Daoy (cell line): ENCODE measurements at places on chromosomes 2 and 18. TPM values are rescaled to one million over a fixed set of nuclear protein-coding genes. Genes with fewer than 3 reads are reported as not detected.

The SPP2 gene
- not detected in 2 replicates for total RNA-seq

- no peak for DNase-seq
Observed at GRCh38 chr18:24913507-24914170, 438.3 kb downstream of the ZNF521 start.

- no peak for DNase-seq
Observed at GRCh38 chr18:40864846-40865245, 1090.2 kb upstream of the PIK3C3 start.

The PROM2 gene
- total RNA-seq, result 0.17 TPM in 1 of 2 replicates, not detected in the other

GRCh38 chr2:31066551-31066950, 71.7 kb downstream of the GALNT14 start:
- DNase-seq, result no peak

DNA sequence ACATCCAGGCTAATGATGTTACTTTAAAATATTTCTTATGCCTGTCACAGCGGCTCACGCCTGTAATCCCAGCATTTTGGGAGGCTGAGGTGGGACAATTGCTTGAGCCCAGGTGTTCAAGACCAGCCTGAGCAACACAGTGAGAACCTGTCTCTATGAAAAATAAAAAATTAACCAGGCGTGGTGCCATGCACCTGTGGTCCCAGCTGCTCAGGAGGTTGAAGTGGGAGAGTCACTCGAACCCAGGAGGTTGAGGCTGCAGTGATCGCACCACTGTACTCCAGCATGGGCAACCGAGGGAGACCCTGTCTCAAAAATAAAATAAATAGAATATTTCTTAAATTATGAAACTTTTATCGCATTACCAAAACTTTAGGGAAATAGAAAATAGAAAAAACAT, 28.1 kb upstream of the ACTR3 start:
- DNase-seq, result no peak

DNA sequence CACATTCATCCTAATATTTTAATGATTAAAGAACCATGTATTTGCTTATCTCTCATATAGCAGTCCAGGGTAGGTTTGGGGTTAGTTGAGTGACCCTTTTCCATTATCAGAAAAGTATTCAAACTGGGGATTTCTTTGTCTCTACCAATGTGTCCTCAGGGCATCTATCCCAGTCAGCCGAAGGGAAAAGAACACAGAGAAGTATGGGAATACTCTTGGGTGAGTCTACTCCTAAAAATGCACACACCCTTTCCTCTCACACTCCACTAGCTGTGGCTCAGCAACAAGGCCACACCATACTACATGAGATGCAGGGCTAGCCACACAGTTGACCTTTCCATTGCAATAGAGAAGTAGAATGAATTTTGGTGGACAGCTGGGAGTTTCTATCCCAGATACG, 114.3 kb downstream of the NXPH2 start:
- no peak for DNase-seq

- DNase-seq, result no peak
Observed at GRCh38 chr2:635687-636621, 41.3 kb downstream of the TMEM18 start.

The MROH2A gene
- 0.21 and 0.80 TPM in 2 replicates for total RNA-seq

The EDAR gene
- not detected in 2 replicates for total RNA-seq

GRCh38 chr2:231460073-231460835, 4.0 kb downstream of the NCL start:
- DNase-seq, result no peak
